ENCODE measurements at places on chromosomes 16 and 17.

GRCh38 chr16:65622151-65622550 is 500.3 kb upstream of the CDH11 start:
- no peak for DNase-seq

GRCh38 chr17:50594892-50595291 is 34.4 kb downstream of the CACNA1G start:
- DNase-seq, result no peak

- no peak for DNase-seq
Observed at GRCh38 chr17:43444223-43445008, 39.4 kb upstream of the DHX8 start.

DNA sequence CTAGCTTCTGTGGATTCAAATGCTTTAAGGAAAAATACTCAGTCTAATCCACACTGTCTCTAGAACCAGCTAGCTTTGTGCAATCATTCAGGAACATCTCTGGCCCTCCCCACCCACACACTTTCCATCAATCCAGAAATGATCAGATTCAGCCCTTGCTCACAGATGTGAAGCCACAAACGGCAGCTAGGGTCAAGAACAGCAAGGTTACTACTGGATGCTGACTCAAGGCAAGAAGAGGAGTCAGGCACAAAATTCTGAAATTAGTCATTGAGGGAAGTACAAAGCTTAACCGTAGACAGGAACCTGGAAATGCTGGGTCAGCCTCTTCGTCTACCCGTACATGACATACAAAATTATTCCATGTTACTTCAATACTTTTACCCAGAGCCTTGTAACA is 174.6 kb downstream of the CDH13 start:
- DNase-seq, result no peak

GRCh38 chr16:55539049-55539448 is 27.4 kb upstream of the CAPNS2 start:
- no peak for DNase-seq

DNA sequence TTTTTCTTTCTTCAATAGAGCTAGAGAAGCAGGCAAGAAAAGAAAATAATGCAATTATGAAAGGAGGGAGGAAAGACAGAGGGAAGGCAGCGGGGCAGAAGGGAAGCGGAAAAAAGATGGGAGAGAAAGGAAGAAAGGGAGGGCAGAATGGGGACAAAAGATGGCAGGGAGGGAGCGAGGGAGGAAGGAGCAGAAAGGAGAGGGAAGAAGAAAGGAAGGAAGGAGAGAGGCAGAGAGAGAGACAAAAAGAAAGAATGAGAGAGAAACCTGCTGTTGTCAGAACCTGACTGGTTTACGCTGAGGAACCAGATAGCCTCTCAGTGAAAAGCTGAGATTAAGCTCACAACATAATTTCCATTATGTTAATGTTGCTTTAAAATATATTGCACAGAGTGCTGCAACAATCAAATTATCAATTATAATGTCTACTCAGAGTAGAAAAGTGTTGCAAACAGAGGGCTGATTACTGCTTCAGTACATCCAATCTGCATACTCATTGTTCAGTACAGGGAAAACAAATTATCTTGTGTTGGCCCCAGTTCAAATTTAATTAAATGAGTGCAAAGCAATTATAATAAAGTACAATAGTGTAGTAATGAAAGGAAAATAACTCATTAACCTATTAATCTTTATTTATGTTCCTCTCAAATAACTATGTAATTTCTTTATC is 32.0 kb upstream of the TOX3 start:
- DNase-seq, result no peak

GRCh38 chr17:75237100-75238014 is 24.0 kb downstream of the GGA3 start:
- no peak for DNase-seq

DNA sequence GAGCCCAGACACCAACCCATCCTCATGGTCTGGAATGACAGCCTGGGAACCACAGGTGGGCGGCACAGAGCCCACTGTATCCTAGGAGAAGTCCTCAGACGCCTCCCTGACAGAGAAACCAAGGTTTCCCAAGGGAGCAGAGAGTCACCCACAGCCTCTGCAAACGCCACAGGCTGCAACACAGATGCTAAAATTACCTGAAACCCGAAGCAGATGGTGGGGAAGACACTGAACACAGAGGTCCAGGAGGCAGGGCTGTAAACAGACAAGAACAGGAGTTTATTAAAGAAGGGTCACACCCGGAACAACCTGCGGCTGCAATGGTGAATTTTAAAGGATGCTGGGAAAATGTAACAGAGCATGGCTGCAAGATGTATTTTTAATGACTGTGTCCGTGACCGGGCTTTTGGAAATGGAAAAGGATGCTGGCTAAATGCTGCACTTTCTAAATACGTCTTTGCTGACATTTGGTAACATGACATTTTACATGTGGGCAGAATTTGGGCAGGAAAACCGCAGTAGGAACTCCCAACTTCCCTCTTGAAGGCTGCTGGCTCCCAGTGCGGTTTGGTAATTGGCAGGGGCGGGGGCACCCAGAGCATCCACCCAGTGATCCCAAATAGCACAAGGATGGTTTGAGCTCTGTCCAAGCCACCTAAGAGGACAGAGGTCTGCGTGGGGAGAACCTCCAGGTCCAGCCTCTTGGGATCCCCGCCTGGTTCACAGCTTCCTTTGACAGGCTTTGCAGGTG is 13.1 kb downstream of the SLC38A8 start:
- no peak for DNase-seq

DNA sequence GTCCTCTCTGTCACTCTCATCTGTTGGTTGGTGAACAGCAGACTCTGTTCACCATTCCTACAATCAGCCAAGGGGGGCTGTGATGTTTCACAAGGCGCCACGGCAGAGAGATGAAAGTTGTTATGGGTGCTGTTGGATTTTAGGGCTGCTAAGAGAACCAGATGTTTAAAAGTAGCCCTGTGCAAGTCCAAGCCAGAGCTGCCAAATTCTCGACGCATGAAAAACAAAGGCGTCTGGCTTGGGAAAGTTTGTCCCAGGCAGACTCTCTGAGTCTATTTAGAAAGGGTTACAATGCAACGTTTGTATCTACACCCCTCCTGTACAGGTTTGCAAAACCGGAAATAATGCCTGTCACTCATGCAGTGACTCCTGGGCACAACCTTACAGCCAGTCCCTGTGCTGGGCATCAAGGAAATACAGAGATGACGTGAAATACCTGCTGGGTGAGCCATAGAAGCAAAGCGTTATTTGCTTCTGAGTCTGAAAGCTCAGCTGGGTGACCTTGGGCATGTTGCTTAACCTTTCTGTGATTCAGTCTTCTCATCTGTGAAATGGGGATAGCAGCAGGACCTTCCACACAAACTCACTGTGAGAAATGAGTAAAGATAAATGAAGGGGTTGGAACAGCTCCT is 74.8 kb downstream of the XYLT1 start:
- no peak for DNase-seq

GRCh38 chr17:57284984-57285646 is 28.8 kb downstream of the MSI2 start:
- DNase-seq, result no peak

DNA sequence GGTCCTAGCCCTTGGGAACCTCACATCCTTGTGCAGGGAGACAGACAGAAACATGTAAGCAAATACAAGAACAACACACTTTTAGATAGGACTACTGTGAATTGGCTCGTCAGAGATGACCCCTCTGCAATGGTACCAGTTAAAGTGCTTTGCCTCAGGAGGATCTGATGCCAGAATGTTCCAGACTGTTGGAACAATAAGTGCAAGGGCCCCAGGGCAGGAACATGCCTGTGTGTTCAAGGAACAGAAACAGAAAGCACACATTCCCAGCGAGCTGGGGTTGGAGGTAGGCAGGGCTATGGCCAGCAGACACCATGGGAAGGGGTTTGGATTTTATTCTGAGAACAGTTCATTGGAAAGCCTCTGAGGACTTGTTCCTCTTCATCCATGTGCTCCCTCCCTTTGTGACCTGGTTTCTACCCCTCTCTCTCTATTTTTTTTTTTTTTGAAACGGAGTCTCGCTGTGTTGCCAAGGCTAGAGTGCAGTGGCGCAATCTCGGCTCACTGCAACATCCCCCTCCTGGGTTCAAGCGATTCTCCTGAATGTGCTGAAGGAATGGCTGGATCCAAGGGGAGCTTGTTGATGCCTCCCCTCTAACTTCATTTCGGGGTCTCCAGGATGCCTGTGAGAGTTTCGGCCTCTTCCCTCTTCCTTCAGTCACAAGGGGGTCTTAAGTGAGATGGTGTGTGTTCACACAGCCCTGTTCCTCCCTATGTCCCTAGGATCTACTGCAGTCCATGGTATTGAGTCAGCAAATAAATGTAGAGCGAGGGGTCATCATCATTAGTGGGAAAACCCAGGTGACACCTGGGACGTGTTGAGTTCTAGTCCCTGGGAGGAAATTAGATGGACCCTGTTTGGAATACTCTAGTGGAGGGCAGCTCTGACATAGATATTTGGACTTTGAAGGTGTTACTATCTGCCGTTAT is 6.4 kb downstream of the STAT5A start:
- no peak for DNase-seq

GRCh38 chr16:68686905-68687304 is 41.8 kb downstream of the CDH3 start:
- DNase-seq, result no peak

GRCh38 chr17:292531-293382 is 59.9 kb downstream of the RPH3AL start:
- no peak for DNase-seq

All from effector CD4-positive, alpha-beta T cell (primary cell).